ENCODE measurements at places on chromosomes 11 and 22. TPM values are rescaled to one million over a fixed set of nuclear protein-coding genes. Genes with fewer than 3 reads are reported as not detected.
A peak's percentile ranks its signal among the peaks of the same experiment; 100 is the strongest.

DNA sequence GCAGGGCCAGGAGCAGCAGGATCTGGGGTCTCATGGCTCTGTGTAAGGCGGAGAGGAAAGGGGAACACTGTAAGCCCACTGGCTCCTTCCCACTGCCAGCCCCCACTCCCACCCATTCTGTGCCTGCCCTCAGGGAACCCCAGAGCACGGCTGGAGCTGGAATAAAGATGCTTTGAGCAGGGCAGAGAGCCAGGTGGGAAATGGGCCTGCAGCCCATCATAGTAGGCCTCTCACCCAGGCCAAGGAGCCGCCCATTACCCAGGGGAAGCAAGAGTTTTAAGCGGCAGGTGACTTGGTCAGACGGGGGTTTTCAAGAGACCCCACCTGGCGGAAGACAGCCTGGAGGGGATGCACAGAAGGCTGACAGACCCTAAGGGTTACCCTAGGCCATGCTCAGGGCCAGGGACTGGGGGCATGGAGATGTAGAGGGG is 4.6 kb downstream of the LRRC32 start:
- DNase-seq: no peak

DNA sequence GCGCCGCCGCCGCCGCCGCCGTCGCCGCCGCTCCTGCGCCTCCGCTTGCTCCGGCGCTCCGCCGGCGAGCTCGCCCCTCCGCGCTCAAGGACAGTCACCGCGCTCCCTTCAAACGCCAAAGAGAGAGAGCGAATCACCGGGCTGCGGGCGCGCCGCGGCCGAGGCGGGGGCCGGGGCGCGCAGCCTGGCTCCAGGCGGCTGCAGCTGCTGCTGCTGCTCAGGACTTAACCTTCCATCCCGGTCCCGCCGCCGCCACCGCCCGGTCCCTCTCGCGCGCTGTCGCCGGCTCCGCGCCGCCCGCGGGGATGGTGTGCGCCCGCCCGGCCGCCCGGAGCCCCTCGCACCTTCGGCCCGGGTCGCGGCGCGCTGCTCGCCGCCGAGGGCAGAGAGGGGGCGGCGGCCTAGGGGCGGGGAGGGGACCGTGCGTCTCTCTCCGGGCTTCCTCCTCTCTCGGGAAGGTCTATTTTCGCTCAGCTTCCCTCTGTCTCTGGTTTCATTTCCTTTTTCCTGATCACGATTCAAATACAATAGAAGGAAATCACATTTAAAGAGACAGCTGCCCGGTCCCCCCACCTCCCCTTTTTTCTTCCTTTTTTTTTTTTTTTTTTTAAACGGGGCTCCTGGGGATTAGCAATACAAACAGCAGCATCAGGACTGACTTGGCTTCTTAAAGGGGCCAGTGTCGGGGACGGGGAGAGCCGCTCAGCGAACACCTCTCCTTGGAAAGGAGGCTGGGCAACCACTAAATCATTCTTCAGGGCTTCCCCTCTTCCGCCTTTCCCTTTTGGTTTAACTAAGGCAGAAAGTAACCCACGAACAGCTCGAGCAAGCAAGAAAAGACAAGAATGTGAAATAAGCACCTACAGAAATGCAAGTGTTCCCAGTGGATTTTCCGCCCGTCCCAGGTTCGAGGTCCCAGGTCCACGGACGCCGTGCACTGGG is 22.1 kb downstream of the LMO2 start:
- DNase-seq: peak; percentile 51

- no peak for DNase-seq
Measured at GRCh38 chr11:44943696-44944095, 7.0 kb downstream of the TP53I11 start.

- no peak for DNase-seq
Measured at GRCh38 chr11:17350455-17351171, 987 bp upstream of the NCR3LG1 start.

- DNase-seq: no peak
Measured at GRCh38 chr11:115674176-115674936, 170.1 kb upstream of the CADM1 start.

OR4C46 gene
- total RNA-seq: not detected

CDC42EP2 gene
- 28.9 TPM for total RNA-seq

MOGAT2 gene
- not detected for total RNA-seq

ABCG4 gene
- 0.28 TPM for total RNA-seq

OR52E8 gene
- 0.18 TPM for total RNA-seq
